MG63 (cell line): ENCODE measurements at places on chromosomes 13 and 19. TPM values are rescaled to one million over a fixed set of nuclear protein-coding genes. Genes with fewer than 3 reads are reported as not detected.
A peak's percentile ranks its signal among the peaks of the same experiment; 100 is the strongest.

DNA sequence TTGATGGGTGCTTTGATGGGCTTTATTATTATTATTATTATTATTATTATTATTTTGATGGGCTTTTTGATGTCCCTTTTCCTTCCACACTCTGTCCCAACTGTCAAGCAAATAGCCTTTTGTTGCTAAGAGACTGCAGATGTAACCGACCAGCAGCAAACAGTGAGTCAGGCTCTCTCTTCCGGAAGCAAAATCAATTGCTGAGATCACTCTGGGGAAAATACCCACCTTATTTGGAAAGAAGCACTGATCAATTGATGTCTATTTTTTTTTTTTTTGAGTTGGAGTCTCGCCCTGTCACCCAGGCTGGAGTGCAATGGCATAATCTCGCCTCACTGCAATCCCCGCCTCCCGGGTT is 2.9 kb downstream of the LDLR start:
- DNase-seq: no peak

DNA sequence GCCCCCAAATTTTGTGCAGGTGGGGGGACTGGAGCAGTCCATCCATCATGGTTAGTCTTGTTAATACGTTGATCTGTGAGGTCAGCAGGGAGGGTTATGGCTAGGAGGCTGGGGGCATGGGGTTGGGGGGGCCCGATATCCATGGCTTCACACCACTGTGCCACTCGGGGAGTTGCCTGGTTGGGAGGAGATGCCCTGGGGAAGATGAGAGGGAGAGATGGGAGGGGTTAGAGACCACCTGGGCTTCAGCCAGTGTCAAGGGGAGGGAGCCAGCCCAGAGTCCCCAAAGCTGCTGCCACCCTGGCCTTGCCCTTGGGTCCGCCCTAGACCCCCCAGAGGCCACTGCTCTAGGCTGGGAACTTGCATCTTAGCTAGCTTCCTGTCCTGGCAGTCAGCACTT is 1.8 kb upstream of the DMPK start:
- DNase-seq: no peak

DNA sequence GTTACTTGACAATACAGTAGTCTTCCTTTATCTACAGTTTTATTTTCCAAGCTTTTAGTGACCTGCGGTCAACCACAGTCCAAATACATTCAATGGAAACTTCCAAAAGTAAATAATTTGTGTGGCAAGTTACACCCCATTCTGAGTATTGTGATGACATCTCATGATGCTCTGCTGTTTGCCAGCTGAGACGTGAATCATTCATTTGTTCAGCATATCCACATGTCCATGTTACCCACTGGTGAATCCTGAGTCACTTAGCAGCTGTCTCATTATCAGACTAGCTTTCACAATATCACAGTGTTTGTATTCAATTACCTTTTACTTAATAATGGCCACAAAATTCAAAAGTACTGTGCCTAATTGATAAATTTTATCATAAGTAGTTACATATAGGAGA is 179.8 kb downstream of the PRR20E start:
- no peak for DNase-seq

DNA sequence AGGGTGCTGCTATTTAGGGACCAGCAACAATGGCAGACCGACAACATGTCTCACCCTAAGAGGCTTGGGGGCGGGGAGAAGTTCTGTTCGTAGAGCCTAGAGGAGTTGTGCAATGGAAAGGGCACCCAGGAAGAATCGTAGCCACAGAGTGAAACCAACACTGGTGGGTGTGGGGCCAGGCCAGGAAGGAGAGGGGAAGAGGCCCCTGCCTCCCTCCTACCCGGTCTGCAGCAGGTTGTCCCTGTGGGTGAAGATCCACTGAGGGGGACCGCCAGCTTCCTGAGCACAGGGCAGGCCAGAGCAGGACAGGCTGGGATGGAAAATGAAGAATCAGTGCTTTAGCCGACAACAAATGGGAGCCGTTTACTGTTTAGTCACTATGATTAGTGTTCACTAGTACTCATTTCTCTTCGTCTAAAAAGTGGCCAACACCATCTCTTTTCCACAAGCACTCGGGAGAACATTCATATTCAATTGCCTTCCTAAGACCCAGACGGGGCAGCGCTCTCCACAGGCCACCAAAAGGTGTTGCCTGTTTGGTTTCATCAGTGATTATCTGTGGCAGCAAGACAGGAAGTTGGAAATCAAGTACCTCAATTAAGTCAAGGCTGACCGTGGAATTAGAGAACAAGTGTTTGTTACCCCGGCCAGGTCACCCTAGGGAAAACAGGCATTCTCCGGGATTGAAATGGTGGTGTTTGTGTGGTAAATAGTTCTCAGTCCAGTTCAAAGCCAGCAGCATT is 1.1 kb upstream of the ATP11A start:
- no peak for DNase-seq

DNA sequence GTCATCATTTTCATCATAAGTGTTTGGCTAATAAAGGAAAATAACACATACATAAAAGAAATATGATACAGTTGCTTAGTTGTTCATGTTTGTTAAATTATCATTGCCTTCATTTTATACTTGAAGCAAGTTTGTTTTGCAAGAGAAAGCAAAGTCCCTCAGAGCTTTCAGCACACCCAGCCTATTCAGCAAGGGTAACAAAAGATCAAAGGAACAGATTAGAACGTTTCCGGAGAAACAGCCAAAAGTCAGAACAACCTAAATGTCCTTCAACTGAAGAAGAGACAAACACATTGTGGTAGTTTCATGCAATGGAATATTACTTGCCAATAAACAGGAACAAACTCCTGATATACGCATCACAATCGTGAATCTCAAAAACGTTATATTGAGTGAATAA is 380.7 kb downstream of the MZT1 start:
- DNase-seq: no peak

GRCh38 chr19:5595129-5595528 is 27.4 kb upstream of the TINCR start:
- DNase-seq: no peak

GRCh38 chr13:45950386-45951000 is 98.9 kb upstream of the SIAH3 start:
- DNase-seq: no peak

GRCh38 chr13:35698911-35699576 is 222.6 kb upstream of the MAB21L1 start:
- peak; percentile 71 for DNase-seq

GRCh38 chr13:46385946-46386345 is 1.1 kb downstream of the RUBCNL start:
- DNase-seq: no peak

- DNase-seq: no peak
These were observed 1435.7 kb downstream of the UQCRFS1 start for GRCh38 chr19:27777242-27777641.

DNA sequence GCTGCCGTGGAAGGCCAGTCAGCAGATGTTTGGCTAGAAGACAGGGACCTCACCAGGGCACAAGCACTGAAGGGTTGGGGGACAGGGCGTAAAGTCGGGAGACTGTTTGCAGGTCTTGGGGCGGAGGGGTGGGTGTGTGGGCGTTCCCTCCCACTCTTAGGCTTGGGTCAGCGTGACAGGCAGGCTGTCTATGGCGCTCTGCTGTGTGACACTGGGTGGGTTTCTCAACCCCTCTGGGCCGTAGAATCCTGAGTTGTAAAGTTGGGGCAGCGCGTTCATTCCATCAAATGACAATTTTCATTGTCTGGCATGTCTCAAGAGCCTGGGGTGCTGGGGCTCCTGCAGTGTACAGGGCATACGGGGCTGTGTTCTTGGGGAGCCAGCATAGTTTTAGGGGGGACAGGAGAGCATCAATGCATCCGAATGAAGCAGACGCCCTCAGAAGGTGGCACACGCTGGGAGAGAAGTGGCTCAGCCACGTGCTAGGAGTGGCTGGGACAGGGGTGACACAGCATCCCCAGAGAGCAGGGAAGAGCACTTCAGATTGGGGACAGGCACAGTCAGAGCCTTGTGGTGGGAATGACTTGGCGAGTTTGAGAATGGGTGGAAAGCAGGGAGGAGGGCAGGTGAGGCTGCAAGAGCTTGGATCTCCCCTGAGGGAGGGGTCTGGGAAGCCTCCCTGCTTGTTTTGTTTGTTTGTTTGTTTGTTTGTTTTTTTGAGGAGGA is 4.4 kb downstream of the CRTC1 start:
- no peak for DNase-seq

- DNase-seq: no peak
These were observed 2075.3 kb downstream of the PCDH9 start for GRCh38 chr13:65154661-65155447.

DNA sequence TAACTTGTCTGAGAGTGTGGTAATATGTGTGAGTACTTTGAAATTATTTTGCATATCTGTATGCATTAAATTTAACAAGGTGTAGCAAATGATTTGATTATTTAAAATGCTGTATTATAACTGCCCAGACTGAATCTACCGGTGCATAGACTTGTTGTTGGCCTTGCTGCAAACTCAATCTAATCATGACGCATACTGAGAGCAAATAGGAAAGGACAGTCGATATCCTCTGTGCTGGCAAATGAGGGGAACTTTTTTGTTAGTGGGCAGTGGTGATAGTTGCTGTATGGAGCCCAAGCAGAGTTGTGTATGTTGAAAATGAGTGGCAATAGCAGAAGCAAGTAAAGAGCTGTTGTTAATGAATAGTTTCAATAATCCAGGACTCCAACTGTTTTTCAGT is 127.4 kb downstream of the LMO7 start:
- no peak for DNase-seq

DNA sequence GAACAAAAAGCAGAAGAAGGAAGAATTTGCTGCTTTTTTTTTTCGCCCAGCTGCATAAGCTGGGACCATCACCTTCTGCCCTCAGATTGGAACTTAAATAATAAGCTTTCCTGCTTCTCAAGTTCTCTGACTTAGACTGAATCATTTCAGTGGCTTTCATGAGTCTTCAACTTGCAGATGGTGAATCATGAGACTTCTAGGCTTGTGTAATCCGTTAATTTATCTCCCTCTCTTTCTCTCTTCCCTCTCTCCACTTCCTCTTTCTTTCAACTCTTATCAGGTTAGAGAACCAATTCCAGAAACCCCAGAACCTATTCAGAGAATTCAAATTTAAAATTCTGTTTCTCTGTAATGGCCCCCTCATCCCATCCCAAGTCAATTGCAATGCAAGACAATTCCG is 1153.7 kb downstream of the PCDH9 start:
- no peak for DNase-seq

GRCh38 chr13:105509981-105510762 is 1025.3 kb downstream of the EFNB2 start:
- no peak for DNase-seq

GRCh38 chr19:16897029-16897855 is 8.4 kb downstream of the F2RL3 start:
- DNase-seq: peak; percentile 93

- DNase-seq: no peak
These were observed 1389.0 kb downstream of the PCDH9 start for GRCh38 chr13:65841156-65841555.

DNA sequence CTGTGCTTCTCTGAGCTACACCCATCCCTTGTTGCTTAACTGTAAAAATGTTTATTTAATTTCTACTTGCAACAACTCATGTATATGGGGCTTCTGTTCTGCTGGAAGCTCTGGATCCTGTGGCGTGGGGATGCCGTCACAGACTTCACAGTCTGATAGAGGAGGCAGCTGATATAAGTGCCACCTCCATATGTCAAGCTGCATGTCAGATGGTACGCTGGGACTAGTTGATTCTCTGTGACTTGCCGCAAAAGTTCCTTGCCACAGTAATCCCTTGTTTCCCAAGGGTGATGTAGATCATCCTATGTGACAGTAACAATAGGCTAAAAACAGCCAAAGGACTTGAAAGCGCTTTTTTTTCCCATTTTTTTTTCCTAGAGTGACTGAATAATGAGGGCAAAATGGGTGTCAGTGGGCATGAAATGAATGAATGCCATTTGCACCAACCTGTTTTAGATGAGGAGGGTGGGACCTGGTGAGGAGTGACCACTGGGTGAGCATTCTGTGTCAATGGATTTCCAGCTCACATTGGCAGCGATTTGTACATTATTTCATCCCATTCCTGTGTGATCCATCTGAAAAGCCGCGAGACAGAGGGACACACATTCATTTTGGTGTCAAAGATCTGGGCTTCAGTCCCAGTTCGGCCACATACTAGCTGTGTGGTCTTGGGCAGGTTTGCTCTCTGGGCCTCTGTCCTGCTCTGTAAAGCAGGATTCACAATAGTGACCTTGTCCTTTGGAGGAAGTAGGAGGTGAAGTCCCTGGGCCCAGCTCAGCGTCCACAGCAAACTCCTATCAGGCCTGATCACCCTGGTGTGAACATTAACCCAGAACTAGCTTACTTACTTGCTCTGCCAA is 88.9 kb upstream of the RNF113B start:
- peak; percentile 11 for DNase-seq

DNA sequence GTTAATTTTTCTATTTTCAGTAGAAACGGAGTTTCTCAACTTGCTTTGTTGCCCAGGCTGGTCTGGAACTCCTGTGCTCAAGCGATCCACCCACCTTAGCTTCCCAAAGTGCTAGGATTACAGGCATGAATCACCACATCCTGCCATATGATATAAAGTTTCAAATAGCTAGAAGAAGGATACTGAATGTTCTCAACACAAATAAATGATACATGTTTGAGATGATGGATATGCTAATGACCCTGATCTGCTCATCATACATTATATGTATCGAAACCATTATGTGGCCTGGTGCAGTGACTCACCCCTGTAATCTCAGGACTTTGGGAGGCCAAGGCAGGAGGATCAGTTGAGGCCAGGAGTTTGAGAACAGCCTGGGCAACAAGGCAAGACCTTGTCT is 11.5 kb downstream of the CIB3 start:
- DNase-seq: peak; percentile 76

GRCh38 chr13:38417241-38417640 is 67.6 kb downstream of the UFM1 start:
- DNase-seq: no peak

DNA sequence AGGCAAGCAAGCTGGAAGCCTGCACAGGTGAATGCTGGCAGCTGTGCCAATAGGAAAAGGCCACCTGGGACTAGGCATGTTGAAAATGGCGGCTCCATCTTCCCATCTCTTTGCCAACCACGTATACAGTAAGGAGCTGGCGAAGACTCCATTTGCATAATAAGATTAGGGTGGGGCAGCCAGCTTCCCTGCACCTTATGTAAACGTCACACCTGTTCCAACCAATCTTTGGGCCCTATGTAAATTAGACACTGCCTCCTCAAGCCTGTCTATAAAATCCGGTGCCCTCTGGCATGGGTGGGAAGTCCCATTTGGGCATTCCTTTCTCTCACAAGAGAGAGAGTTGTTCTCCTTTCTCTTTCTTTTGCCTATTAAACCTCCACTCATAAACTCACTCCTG is 16.8 kb downstream of the ADGRE2 start:
- DNase-seq: no peak

DNA sequence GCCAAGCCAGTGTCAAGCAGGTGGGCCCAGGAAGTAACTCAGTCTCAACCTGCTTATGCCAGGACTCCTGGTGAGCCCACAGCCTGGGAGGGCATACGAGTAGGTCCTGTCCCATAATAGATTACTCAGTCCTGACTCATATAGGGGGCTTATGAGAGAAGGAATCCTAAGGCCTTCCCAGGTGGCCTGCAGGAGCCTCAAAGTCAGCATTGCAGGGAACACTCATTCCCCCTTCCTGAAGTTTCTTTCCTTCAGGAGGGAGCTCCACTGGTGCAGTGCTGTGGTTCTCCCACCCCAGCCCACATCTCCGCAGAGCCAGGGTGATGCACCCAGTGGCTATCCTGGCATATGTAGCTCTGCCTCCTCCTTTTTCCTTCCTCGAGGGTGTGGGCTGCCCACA is 137.3 kb downstream of the ZIC5 start:
- no peak for DNase-seq

The GIPR gene
- not detected in 2 replicates for total RNA-seq

The SERPINE3 gene
- not detected in 2 replicates for total RNA-seq

The RNF17 gene
- total RNA-seq: not detected in 2 replicates

The WDR87 gene
- not detected in 2 replicates for total RNA-seq

The ZNF837 gene
- 1.4 and 4.0 TPM in 2 replicates for total RNA-seq

The MBD3L2 gene
- total RNA-seq: not detected in 2 replicates

The ADGRE3 gene
- total RNA-seq: not detected in 2 replicates

The NLRP5 gene
- not detected in 2 replicates for total RNA-seq

The HRC gene
- total RNA-seq: not detected in 2 replicates

The TMIGD2 gene
- not detected in 2 replicates for total RNA-seq
